CD4-positive, alpha-beta T cell treated with Interleukin-17A for 1 hour (primary cell): ENCODE measurements at places on chromosomes 1 and 21.

DNA sequence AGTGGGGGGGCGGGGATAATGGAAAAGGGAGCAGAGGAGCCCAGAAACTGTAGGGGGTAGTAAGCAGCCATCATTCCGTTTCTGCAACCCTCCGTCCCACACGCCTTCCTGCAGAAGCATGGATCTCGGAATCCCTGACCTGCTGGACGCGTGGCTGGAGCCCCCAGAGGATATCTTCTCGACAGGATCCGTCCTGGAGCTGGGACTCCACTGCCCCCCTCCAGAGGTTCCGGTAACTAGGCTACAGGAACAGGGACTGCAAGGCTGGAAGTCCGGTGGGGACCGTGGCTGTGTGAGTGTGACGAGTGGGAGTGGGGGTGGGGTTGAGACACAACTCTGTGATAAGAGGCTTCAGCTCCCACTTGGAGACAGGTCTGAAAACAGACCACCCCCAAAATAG is 706 bp downstream of the CREB3L4 start:
- DNase-seq, result no peak

- DNase-seq, result no peak
Measured at GRCh38 chr1:155932081-155932480, 2.1 kb downstream of the KHDC4 start.

GRCh38 chr1:29645586-29645985 is 409.3 kb downstream of the PTPRU start:
- no peak for DNase-seq

GRCh38 chr1:189662190-189662589 is 815.5 kb downstream of the BRINP3 start:
- no peak for DNase-seq

GRCh38 chr1:8166406-8166805 is 140.3 kb upstream of the ERRFI1 start:
- DNase-seq, result no peak

- peak; percentile 88 for DNase-seq
Measured at GRCh38 chr21:29195981-29196669, 65.7 kb downstream of the MAP3K7CL start.

DNA sequence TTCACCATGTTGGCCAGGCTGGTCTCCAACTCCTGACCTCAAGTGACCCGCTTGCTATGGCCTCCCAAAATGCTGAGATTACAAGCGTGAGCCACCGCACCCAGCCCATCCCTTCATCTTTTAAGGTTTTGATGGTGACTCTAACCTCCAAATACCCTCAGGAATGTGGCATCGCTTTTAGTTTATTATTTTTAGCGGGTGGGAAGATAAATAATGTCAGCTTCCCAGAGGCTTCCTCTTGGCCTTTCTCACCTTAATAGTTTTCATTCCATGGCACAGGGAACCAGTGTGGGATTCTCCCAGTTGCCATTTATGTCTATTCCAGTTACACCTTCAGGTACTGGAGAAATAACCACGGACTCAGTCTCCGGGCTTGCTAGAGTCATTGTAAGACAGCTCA is 92.1 kb upstream of the LRRN2 start:
- DNase-seq, result no peak

GRCh38 chr1:246564839-246565750 is 966 bp downstream of the TFB2M start:
- no peak for DNase-seq

DNA sequence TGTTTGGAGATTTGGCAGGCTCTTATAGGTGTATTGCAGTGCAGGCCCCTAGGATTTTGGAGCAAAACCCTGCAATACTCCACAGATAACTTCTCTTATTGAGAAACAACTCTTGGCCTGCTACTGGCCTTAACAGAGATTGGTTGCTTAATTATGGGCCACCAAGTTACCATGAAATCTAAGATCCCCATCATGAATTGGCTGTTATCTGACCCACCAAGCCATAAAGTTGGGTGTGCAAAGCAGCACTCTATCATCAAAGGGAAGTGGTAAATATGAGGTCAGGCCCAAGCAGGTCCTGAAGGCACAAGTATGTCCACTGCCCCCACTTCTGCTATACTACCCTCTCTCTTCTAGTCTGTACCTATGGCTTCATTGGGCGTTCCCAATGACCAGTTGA is 130.0 kb upstream of the TNFSF4 start:
- DNase-seq, result no peak

DNA sequence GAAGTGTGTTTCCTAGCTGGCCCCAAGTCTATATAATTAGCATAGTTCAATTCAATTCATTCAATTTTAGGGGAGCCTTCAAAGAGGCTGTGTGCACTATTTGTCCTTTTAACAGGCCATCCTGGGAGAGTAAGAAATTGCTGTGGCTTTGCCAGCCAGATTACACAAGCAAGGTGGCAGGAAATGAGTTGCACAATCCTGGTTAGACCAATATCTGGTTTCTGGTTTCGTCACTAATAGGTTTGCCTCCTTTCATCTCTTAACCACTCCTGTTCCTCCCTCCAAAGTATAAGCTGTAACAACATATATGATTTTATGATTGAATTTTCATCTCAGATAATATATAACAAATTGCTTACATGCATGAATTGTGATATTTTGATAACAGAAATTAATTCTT is 84.1 kb upstream of the NEGR1 start:
- no peak for DNase-seq

DNA sequence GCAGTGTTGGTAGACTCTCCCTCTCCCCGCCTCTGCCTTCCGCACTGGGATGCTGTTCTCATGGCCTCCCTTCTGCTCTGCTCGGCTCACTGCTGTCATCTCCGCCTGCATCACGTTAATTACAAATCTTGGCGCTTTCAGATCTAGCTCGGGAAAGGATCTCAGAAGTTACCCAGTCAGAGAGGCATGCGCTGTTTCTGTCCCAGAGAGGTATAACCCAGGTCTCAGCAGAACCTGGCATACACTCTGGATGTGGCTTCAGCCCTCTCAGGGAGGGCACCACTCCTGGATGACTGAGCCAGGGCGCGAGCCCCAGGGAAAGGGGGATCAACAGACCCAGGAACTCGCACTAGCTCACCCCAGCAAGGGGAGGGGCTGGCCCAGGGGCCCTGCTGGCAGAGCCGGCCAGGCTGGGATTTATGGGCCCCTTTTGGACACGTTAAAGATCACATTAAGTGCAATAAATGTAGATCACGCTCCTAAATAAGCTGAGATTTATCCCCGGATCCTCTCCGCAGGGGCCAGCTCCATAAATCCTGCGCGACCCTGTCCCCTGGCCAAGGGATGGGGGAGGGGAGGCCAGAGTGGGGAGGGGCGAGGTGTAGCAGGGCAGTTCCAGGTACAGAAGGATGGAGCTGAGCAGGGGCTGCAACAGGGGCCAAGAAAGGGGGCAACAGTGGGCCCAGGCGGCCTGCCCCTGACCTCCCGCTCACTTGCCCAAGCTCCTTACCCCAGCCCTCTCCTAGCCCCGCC is 101.3 kb upstream of the ZBTB40 start:
- DNase-seq, result no peak
